ENCODE measurements at places on chromosomes 16 and 17. TPM values are rescaled to one million over a fixed set of nuclear protein-coding genes. Genes with fewer than 3 reads are reported as not detected.

The AIPL1 gene
- not detected for total RNA-seq

GRCh38 chr17:21510686-21511362 lies 134.7 kb downstream of the KCNJ12 start:
- DNase-seq = no peak

The CBFA2T3 gene
- not detected for total RNA-seq

The OTOA gene
- total RNA-seq = 0.10 TPM

DNA sequence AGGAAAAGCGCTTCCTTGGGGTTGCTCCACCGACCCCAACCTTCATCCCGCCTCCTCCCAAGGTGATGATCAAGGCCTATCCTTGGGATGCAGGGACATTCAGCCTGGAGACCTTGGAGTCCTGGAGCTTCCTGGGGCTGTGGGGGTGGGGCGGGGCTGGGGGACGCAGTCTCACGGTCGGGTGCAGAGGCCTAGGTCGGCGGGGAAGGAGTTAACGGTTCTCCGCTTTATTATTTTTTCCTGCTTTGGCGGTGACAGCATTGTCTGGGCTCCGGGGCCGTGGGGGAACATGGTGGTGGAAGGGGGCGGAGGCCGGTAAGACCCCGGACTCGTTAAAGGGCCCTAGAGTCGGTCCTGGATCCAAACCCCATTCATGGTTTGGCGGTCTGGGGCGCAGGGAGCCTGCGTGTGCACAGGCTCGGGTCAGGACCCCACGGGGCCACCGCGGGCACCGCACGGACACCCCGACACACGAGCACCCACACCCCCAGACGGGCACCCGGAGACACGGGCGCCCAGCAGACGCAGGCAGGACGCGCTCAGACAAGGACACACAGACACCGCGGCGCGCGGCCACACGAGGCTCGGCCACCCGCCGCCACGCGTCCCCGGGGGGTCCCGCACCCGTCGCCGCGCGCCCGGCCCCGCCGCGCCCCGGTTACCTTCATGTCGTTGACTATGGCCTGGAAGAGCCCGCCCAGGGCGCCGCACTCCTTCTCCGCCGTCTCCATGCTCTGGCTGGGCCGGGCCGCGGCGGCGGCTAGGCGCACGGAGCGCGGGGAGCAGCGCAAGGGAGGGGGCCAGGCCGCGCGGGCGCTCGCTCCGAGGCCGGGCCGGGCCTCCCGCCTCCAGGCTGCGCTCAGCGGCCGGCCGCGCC lies 554 bp downstream of the MTSS2 start:
- no peak for DNase-seq

The FBXO39 gene
- total RNA-seq = 0.29 TPM

The ESRP2 gene
- 0.10 TPM for total RNA-seq

- DNase-seq = no peak
These were observed 44.8 kb downstream of the PECAM1 start for GRCh38 chr17:64345689-64346376.

All from activated T-helper 1 cell treated with anti-CD3 and anti-CD28 coated beads, Interleukin-12 subunit alpha, Interleukin-12 subunit beta, Interleukin-2, Interleukin-4 antibody, amounts not matched to agents 30 ng/mL and 10 ng/mL and 1 ng/mL, durations not matched to agents 14 hours and 24 hours and 36 hours (primary cell).